ENCODE measurements at places on chromosomes 2 and 18. TPM values are rescaled to one million over a fixed set of nuclear protein-coding genes. Genes with fewer than 3 reads are reported as not detected.

The SCN3A gene
- 0.89 TPM for total RNA-seq

The MAPK4 gene
- total RNA-seq = 26.9 TPM

The DNER gene
- total RNA-seq = 2.3 TPM

The COL4A3 gene
- 5.8 TPM for total RNA-seq

The DES gene
- total RNA-seq = 12,920 TPM

The DAW1 gene
- total RNA-seq = 0.13 TPM

The GPR45 gene
- total RNA-seq = not detected

The POTEI gene
- not detected for total RNA-seq

The COMMD1 gene
- 60.8 TPM for total RNA-seq

The CCBE1 gene
- total RNA-seq = 3.9 TPM

The FAM161A gene
- total RNA-seq = 0.78 TPM

The SLC40A1 gene
- total RNA-seq = 48.2 TPM

The DCDC2C gene
- not detected for total RNA-seq

The LRATD1 gene
- 3.0 TPM for total RNA-seq

The OSBPL6 gene
- 3.3 TPM for total RNA-seq

The TUBA3D gene
- total RNA-seq = 113 TPM

The BCL11A gene
- total RNA-seq = 31.6 TPM

The HTR2B gene
- total RNA-seq = 0.24 TPM

The YPEL5 gene
- total RNA-seq = 61.9 TPM

The SERPINB4 gene
- not detected for total RNA-seq

The CTAGE1 gene
- total RNA-seq = not detected

The CRIM1 gene
- 17.2 TPM for total RNA-seq

The CCDC74B gene
- total RNA-seq = 0.38 TPM

The RIT2 gene
- not detected for total RNA-seq

The PARD6G gene
- total RNA-seq = 1.7 TPM

The SLC9A4 gene
- not detected for total RNA-seq

The UGT1A6 gene
- total RNA-seq = 0.32 TPM

The PAX8 gene
- total RNA-seq = 0.35 TPM

The INSIG2 gene
- total RNA-seq = 16.2 TPM

The NDUFAF7 gene
- total RNA-seq = 23.0 TPM

The INPP5D gene
- total RNA-seq = 4.6 TPM

The ITPRIPL1 gene
- 1.0 TPM for total RNA-seq

The DSG4 gene
- not detected for total RNA-seq

The GULP1 gene
- total RNA-seq = 4.6 TPM

The ZNF24 gene
- 44.4 TPM for total RNA-seq

The VSNL1 gene
- total RNA-seq = 10.4 TPM

The ZNF804A gene
- total RNA-seq = not detected

The ZNF385B gene
- 0.46 TPM for total RNA-seq

The ONECUT2 gene
- total RNA-seq = 0.03 TPM

The SERPINB10 gene
- not detected for total RNA-seq

The PLCL1 gene
- 93.3 TPM for total RNA-seq

The RAB27B gene
- total RNA-seq = 0.30 TPM

The PRLH gene
- not detected for total RNA-seq

The UNC80 gene
- not detected for total RNA-seq

The PCARE gene
- 0.67 TPM for total RNA-seq

The TEX51 gene
- not detected for total RNA-seq

The FBLN7 gene
- 0.38 TPM for total RNA-seq

The STK25 gene
- 85.9 TPM for total RNA-seq

The DNAH6 gene
- 0.08 TPM for total RNA-seq

The LYPD1 gene
- not detected for total RNA-seq
